ENCODE measurements at places on chromosomes 16 and 17.

- DNase-seq: no peak
Measured at GRCh38 chr17:28567604-28568003, 3.7 kb downstream of the PIGS start.

DNA sequence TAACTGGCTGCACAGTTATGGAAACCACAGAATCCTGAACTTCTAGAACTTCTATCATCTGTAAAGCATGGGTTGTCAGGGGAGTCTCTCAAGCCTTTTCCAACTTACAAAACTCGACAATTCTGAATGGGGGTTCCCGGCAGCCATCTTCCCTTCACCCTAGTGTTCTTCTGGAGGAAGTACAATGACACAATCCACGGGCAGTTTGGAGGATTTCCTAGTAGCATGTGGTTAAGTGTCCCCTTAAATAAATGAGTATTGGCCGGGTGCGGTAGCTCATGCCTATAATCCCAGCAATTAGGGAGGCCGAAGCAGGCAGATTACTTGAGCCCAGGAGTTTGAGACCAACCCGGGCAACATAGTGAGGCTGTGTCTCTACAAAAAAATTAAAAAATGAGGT is 2.1 kb downstream of the SLC16A6 start:
- no peak for DNase-seq

- DNase-seq: no peak
Measured at GRCh38 chr17:33210285-33210684, 82.8 kb downstream of the ASIC2 start.

GRCh38 chr17:58082341-58082869 is 814 bp upstream of the DYNLL2 start:
- DNase-seq: peak; percentile 13

DNA sequence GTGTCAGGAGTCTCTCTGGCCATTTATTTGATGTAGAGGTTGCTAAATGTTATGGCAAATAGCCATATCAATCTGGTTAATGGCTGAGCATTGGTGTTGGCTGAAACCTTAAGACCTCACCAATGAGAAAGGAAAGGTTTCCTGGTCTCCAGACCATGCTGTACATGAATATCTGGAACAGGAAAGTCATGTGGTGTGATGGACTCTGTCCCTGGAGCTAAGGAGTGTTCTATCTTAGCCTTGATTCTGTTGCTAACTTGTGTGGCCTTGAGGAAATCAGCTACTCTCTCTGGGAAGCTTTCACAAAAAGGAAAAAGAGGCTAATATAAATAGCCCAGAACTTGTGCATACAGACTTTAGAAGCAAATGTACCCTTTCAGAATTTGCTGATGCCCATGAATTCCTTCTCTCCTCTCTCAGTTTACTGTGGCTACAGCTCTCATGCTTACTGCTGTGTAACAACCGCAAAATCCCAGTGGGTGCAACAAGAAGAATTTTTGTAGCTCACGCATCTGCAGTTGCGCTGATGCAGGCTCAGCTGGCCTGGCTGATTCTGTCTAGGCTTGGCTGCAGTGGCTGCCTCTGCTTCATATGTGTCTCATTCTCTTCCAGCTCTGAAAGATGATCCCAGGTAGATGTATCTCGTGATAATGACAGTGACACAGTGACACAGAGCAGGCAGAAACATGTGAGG is 287.5 kb downstream of the NPIPA8 start:
- no peak for DNase-seq

- DNase-seq: no peak
Measured at GRCh38 chr16:68147444-68147843, 62.3 kb downstream of the NFATC3 start.

DNA sequence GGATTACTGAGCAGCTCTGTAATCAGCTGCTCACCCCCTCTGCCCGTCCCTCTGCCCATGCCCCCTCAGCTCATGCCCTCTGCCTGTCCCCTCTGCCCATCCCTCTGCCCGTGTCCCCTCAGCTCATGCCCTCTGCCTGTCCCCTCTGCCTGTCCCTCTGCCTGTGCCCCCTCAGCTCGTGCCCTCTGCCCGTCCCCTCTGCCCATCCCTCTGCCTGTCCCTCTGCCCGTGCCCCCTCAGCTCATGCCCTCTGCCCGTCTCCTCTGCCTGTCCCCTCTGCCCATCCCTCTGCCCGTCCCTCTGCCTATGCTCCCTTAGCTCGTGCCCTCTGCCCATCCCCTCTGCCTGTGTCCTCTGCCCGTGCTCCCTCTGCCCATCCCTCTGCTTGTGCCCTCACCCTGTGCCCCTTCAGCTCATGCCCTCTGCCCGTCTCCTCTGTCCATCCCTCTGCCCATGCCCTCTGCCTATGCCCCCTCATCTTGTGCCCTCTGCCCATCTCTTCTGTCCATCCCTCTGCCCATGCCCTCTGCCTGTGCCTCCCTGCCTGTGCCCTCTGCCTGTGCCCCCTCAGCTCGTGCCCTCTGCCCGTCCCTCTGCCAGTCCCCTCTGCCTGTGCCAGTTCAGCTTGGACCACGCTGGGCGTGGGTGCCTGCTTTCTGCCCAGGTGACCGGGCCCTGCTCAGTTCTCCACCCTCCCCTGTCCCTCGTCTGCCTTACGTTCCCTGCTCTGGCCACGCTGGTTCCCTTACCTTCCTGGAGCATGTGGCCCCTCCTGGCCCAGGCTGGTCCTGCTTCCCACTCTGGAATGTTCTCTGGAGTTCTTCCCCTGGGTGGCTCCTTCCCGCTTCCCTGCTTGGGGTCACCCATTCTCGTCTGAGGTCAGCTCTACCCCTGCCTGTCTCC is 97.6 kb downstream of the NPIPB11 start:
- DNase-seq: no peak
